Inflammatory macrophage (primary cell): ENCODE measurements at places on chromosomes 2 and 18.

GRCh38 chr2:105593221-105593967, 151.3 kb upstream of the NCK2 start:
- DNase-seq, result no peak

GRCh38 chr2:105935063-105935462, 190.4 kb downstream of the NCK2 start:
- no peak for DNase-seq

- DNase-seq, result no peak
These were observed 168.5 kb downstream of the CBLN2 start for GRCh38 chr18:72375618-72376017.

DNA sequence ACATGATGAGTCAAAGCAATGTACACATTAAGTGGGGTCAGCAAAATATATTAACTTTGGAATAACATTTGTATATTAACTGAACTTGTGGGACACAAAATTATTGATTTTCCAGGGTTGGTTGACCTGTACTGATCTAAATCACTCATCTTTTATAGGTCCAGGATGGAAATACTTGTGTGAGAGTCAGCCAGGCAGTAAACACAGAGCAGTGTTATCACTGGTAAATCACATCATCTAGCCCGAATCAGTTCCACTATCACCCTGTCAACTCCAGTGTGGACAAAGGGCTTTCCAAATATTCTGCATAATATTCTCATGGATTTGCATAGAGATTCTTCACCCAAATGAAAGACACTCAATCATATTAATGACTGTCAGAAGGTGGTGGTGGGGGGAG, 295.7 kb downstream of the LRP1B start:
- no peak for DNase-seq

DNA sequence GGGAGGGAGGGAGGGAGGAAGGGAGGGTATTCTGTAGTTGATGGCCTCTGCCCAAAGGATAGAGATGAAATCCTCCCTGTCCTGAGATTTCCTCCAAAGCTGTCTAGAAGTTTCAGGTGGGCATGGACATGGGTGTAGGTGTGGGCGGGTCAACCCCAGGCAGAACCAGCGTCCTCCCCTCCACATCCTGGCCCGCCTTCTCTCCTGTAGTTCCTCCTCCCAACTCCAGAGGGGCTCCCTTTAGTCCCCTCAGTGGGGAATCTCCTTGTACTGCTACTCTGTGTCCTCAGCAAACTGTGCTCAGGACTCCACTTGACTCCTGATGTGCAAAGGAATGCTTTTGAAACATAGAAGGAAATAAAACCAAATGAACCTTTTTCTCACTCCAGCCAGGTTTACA, 88.1 kb downstream of the MRPS9 start:
- DNase-seq, result no peak

- DNase-seq, result no peak
These were observed 29.8 kb upstream of the MRPL33 start for GRCh38 chr2:27741673-27742072.

DNA sequence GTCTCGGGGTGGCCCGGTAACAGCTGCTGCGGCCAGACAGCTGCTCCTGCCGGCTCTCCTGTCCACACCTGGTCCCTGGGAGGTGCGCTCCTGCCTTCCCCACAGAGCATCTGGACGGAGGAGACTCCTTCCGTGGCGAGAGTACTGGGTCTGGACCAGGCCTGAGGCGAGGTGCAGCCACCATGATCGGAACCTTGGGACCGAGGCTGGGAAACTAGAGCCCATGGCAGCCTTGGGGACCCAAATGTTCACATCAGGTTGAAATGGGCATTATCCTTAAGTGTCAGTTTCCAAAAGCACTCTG, 628 bp downstream of the GIGYF2 start:
- DNase-seq, result peak; percentile 13

DNA sequence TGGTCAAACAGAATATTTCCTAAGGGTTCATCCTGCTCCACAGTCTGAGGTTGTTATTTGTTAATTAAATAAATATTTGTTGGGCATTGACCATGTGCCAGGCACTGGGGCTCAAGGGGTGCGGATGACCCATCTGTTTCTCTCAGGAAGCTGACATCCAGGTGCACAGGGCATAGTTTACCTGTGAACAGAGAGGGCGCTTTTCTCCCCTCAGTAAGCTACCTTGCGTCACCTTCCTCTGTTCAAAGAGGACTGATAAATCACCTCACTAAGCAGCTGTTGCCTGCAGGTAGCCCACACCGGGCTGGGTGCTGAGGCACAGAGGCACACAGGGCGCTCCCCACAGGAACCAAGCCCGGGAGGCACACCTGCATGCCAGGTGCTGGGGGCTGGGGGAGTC, 41.6 kb downstream of the SH3RF3 start:
- no peak for DNase-seq

- no peak for DNase-seq
These were observed 98.2 kb upstream of the TTC39C start for GRCh38 chr18:23916338-23916737.

GRCh38 chr18:58235001-58235436, 191.0 kb downstream of the NEDD4L start:
- no peak for DNase-seq

DNA sequence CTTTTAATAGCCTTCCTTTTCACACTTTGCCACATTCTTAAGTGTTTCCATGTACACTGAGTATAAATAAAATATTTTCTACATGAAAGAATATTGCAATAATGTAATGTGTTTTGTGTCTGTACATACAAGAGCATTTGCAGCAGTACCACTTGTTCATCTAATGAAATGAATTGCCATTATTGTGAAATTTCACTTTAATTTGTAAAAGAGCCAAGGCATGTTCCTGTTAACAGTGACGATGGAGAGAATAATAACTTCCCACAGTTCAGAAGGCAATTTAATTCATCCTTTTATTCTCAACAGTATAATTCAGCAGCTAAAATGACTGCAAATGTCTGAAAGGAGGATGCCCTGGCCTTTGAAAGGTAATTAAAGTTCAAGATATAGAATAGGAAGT, 853.9 kb downstream of the LRRTM4 start:
- no peak for DNase-seq

DNA sequence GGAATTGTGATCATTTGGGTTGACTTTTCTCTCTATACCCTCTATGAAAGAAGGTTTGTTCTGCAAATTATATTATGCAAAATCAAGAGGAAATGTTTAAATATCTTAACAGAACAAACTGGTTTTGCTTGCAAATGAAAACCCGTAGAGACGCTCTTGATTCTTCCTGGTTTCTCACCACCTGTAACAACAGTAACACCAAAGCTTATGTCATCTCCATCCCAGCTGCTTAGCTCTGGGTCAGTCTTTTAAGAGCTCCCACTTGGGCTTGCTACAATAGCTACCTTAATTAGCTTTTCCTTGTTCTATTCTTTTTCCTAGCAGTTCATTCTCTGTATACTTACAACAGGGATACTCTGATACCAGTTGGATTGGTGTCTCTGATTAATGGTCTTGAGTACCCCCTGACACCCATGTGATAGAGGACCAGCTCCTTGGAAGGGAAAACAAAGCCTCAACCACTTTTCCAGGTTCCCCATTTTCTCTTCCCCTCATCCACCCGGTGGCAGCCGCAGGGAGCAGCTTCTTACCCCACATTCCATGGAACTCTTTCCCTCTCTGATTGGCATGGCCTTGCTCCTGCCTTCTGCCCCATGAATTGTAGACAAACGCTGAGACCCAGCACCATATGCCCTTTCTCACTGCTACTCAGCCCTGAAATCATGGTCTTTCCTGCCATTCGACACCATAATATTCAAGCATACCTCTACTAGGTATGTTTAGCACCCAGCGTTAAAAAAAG, 27.7 kb downstream of the TMEM182 start:
- no peak for DNase-seq

GRCh38 chr18:31664101-31664500, 20.3 kb downstream of the B4GALT6 start:
- no peak for DNase-seq

DNA sequence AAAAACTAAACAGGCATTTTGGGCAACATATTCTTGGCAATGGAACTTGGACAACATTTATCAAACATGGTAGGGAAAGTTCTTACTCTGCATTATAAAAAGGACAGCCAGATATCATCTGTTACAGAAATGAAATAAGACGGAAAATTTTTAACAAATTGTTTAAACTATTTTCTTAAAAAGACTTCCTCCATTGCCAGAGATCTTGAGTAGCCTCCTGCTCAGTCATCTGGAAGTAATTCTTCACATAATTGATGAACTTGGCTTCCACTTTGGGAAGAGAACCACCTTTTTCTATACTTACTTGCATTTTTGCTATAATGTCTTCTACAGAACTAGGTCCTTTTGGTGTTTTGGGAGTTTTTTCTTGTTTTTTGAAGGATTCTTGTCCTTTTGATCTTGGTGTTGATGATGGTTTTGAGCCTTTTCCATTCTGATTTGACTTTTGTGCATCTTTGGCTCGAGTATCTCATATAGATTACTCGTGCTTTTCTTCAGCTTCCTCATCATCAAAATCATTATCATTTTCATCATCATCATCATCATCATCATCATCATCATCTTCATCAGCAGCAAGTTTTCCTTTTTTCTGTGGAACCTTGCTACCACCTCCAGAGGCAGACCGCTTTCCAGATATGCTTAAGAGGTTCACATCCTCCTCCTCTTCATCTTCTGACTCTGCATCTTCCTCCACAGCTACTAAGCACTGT, 66.2 kb downstream of the CD28 start:
- DNase-seq, result no peak

DNA sequence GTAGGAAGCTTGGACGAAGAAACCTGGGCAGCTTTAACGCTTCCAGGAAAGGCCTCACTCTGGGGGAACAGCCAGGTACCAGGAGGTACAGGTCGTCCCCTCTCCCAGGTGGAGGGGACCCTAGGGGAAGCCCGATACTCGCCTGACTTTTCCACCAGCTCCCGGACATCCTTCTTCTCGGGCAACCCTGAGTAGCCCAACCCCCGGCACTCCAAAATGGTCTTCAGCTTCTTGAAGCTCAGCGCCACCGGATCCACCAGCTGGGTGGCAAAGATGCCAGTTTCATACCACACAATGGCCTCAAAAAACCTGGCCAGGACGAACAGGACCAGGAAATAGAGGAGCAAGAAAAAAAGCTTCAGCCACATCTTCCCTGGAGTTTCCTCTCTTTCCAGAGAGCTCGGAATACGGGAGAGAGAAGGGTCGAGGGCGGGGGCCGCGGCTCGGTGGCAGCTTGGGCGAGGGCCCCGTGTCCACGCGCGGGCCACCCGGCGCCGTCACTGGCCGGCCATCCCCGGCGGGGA, 1.1 kb downstream of the RNF103 start:
- DNase-seq, result peak; percentile 25

DNA sequence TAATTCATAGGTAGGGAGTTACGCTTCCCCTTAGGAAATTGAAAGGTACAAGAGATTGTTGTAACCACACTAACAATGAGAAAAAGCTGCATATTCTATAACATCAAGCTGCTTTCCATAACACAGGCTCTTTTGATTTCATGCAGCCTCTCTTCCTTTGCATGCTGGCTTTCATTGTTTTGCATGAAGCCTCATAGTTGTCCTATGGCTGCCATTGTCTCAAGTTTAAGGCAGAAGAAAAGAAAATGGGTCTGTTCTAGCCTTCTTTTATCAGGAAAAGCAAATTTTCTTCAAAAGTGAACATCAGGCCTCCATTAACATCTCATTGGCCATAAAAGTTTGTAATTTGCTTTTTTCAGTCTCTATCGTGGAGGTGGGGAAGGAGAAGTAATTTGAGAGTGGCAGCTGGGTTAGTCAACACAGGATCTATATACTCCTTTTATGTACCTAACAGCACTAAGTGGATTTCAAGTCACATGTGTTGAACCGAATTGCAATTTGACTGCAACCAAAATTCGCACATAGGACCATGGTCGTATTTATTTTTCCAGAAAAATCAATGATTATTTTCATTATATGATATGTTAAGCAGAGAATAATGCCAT, 248.5 kb upstream of the RND3 start:
- no peak for DNase-seq

DNA sequence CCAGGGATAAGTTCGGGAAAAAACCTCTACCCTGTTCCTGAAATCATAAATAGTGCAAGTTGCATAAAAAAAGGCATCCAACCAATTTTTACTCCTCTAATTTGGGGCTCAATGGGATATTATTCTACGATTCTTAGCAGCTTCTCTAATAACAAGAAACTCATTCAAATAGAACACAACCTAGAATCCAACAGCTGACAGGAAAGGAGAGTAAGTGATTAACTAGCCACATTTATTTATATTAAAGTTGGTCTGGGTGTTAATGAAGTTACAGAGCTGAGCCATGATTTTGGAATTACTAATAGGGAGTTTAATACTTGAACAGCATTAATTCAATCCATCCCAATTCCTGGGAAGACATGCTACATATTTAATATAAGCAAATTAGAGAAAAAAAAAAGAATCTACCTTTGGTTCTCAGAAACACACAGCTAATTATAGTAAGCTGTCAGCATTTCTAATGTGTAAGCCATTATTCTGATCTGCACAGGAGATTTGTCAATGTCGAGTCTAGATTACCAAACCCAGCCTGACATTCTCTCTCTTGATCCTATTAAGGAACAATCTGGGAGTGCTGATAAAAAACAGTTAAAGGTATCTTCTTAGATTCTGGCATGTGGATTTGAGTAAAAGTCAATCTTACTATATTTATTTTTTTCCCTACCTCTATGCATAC, 267.7 kb downstream of the NBAS start:
- DNase-seq, result no peak
